ENCODE measurements at places on chromosomes 11 and 22.

GRCh38 chr11:35620795-35621194, 2.5 kb downstream of the FJX1 start:
- no peak for DNase-seq

GRCh38 chr11:88520391-88520790, 182.9 kb upstream of the CTSC start:
- DNase-seq: no peak

DNA sequence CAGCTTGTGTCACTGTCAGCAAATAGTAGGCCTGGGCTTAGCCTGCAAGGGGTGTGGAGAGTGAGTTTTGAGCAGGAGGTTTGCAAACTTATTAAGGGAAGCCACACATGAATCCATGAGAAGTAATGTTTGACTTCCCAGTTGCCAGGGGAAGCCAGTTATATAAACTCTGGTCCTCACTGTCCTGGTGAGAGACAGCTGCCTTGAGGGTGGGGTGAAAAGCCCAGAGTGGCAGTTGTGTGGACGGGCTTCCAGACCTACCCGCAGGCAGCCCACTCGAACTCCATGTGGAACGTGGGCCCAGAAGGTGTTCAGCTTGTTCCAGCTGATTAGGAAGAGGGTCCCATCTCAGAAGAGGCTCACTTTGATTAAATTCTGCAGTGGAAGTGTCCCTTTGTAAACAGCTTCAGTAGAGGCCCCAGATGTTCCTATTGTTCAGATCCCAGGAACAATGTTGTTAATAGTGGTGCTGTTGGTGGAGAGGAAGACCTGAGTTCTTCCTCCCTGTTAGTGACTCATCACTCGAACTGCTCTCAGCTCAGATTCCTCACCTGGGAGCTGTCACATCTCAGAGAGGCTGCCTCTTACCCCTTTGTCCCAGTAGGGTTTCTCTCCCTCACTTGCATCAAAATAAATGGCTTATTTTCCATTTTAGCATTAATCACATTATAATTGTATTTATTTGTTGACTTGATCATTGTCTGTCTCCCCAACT, 63.4 kb downstream of the GRAMD1B start:
- DNase-seq: no peak

GRCh38 chr11:83441171-83441570, 155.0 kb upstream of the CCDC90B start:
- no peak for DNase-seq

GRCh38 chr11:115184901-115185300, 319.3 kb downstream of the CADM1 start:
- no peak for DNase-seq

DNA sequence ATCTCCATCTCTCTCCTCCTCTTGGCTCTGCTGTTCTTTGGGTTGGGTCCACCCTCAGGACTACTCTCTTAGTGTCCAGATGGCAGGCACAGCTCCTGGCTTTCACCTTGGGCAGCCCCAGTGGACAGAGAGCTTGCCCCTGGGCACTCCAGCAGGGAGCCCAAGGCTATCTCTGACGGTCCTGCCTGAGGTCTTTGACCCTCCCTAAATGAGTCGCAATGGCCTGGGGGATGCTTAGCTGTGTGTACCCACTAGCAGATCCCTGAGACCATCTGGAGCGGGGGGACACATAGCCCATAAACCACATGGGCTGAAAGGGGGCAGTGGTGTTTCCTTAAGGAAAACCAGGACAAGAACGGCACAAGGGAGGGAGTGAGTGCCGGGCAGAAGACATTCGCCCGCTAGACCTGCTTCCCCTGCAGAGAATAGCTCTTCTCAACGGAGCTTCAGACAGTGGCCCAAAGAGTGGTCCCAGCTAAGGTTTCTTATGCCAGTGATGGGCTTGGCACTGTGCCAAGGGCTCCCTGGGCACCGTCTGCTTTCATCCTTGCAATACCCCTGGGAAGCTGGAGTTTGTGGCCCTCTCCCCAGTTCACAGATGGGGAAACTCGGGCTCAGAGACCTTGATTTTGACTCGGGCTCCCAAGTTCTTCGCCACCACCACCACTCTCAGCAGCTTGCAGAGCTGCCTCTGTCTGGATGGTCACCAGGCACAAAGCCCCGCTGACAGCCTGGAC, 53.9 kb upstream of the ANO1 start:
- no peak for DNase-seq

- no peak for DNase-seq
Observed at GRCh38 chr22:49638788-49639187, 188.9 kb downstream of the BRD1 start.

GRCh38 chr11:111624608-111625007, 22.4 kb downstream of the SIK2 start:
- DNase-seq: no peak

DNA sequence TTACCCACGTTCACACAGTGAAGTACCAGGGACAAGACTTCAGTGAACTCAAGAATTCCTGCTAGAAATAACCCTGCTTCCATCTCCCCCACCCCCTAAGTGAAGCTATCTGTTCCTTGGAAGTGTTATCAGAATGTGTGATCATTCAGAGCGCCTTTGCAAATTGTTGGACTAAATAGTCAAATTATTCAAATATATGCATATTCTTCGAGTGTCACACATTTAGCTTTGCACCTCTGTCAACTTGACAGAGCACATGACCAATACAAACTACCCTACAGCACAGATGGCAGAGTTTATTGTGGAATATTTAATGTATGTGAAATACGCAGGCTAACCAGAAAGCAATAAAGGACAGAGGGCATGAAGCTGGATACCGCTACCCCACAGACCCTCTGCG, 2.6 kb upstream of the BDNF start:
- no peak for DNase-seq

Measured in amniotic stem cell (primary cell).